ENCODE measurements at places on chromosomes 5 and 9.
A peak's percentile ranks its signal among the peaks of the same experiment; 100 is the strongest.

DNA sequence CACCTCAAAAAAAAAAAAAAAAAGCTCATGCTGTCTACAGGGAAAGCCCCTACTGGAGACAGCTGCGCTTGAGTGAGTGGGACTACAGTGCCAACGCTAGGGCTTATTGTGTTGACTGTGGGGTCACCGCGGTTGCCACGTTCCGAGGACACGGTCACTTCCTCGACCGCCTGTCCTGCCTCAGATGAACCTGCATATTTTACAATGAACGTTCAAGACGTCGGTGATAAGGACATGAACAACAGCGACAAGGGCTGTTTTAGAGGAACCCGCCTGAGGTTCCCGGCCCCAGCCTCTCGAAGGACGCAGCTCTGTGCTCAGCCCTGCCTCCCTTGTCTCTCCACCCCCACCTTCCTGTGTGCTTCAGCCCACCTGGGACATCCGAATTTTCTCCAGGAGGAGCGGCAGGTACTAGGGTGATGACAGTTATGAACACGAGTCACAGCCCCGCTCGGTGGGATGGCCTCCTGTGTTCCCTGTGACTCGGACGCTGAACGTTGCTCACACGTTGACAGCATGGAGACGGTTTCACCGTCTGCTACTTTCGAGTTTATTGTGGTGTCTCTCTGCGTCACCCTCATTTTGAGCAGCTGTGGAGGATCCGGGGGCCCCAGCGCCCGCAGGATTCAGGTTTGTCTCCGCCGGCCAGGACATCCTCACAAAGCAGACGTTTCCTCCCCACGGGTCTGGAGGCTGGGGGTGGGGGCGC lies 11.3 kb upstream of the DIPK1B start:
- DNase-seq, result peak; percentile 64

GRCh38 chr5:75324791-75325190 lies 12.2 kb upstream of the HMGCR start:
- no peak for DNase-seq

GRCh38 chr5:146785065-146785464 lies 93.5 kb downstream of the PPP2R2B start:
- no peak for DNase-seq

DNA sequence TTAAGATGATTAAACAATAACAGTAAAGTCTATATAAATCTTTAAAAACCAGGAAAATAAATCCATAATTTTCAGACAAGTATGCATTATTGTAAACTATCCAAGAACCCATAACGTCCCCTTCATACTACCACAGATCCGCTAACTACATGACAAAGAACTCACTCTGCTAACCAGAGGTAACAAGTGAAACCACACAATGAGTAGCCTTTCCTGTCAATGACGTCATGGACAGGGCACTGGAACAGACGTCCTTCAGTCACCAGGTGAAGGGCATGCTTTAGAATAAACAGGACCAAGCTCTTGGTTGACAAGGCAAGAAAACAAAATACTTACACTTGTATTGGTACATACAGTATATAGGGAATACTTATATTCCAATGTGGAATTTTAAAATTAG lies 45.2 kb downstream of the RNF130 start:
- no peak for DNase-seq

DNA sequence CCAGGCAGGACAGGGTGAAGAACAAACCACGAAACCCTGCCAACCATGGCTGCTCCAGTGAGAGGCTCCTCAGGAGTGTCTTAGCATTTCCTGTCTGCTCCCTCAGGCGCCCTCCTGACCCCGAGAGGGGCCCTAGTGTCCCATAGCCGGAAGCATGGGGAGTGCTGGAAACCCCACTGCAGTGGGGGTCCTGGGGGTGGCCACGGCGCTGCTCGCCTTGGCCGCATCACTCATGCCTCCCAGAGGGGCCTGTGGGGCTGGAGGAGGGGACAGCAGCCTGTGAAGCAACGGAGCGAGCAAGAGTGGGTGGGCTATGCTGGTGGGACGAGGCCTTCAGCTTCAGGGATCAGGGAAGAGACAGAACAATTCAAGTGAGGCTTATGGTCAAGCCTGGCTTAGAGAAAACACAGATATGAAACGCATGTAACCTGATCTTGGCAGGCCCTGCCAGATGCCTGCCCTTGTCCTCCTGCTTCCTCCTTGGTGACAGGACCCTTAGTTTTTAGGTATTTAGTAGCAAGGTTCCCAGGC lies 219.1 kb downstream of the FANCC start:
- no peak for DNase-seq

- no peak for DNase-seq
Measured at GRCh38 chr9:3696368-3696767, 170.6 kb upstream of the RFX3 start.

DNA sequence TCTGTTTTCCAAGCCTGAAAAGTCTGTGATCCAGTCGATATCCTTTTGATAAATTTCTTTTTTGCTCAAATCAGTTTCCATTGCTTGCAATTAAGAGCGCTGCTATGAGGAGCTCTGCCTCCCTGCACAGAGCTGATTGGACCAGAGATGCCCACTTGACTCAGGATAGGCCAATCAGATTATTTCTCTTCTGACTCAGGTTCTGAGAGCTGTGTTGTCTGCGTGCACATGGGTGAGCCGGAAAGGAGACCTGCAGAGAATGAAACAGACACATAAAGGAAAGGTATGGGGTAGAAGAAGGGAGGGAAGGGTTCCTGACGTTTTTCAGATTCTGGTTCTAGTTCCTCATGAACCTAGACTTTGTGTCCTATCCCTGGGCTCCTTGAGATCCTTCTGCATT lies 15.8 kb upstream of the FABP6 start:
- no peak for DNase-seq

- no peak for DNase-seq
Measured at GRCh38 chr5:151384106-151384505, 36.7 kb upstream of the SLC36A2 start.

- DNase-seq, result no peak
Measured at GRCh38 chr5:173809014-173809413, 79.1 kb upstream of the CPEB4 start.

DNA sequence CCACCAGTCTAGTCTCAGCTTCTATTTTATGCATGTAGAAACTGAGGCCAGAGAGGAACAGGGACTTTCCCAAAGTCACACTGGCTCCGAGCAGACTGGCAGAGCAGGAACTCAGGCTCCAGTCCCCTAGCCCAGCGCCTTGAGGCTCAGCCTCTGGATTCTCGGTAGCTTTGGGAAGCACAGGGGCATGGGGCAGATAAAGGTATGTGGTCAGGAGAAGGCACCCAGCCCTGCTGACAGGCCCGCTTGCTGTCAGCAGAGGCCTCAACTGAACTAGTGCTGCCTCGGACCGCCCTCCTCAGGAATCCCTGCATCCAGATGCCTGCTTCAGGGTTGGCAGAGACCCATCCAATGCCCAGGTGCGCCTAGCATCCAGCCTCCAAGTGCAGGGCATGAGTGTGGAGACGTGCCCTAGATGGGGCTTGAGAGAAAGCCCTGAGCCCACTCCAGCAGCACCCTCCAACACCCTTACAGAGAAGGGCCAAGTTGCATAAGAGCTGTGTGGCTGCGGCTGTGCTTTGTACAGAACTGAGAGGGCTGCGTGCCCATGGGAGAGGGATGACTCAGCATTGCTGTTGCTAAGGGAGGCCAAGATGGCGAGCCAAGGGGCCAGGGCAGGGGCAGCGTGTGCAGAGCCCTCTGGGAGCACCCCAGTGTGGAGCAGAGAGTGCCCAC lies 168.6 kb downstream of the MACROH2A1 start:
- no peak for DNase-seq

- no peak for DNase-seq
Measured at GRCh38 chr5:153267506-153267905, 223.0 kb upstream of the GRIA1 start.

All from GM12891 (cell line).